ENCODE measurements at places on chromosomes 12 and 14. TPM values are rescaled to one million over a fixed set of nuclear protein-coding genes. Genes with fewer than 3 reads are reported as not detected.

DNA sequence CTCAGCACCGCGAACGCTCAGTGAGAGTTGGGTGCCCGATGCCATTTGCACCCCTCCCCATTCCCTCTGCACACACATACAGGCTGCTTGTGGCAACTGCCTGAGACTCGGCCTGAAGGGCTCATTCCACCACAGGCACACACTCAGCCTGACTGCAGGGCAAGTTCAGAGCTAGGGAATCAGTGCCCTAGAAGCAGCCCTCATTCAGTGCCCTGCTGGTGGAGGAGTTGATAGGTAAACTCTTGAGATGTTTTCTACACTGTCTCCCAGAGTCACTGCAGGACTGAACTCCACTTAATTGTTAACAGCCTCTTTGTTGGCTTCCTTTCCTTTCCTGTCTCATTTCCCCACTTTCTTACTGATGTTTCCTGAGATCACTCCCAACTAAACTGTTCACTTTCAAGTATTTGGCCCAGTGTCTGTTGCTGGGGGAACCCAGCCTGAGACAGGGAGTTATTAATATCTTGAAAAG lies 16.9 kb downstream of the PPP1R36 start:
- no peak for DNase-seq

CMTM5 gene
- total RNA-seq: 0.96 TPM

OSBPL8 gene
- 97.3 TPM for total RNA-seq

DNA sequence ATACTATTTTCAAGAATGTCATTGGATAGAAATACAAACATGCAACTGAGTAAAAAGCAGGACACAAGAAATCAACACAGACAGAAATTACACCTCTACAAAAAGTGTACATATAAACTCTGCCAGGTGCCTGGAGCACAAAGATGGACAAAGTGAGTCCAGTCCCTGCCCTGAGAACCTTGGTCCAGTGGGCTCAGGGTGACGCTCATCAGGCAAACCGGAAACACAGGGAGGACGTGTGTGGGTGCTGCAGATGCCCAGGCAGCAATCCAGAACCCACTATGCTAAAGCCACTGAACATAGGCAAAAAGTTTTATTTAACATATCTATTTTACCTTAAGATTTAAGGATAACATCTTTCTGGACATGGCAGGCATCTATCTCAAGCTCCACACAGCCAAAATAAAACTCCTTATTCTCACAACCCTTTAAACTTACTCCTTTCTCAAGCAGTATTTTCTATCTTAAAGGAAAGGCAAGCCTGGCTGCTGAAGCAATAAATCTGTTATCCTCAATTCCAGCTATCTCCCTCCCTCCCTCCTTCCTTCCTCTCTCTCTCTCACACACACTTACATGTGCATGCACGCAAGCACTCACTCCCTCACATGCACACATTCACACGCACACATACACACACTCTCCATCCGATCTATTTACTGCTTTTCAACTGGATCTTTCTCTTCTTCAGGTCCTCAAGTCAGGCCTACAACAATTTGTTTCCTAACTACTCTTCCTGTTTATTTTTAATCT lies 10.2 kb downstream of the PPP1R13B start:
- peak; percentile 28 for DNase-seq

DNA sequence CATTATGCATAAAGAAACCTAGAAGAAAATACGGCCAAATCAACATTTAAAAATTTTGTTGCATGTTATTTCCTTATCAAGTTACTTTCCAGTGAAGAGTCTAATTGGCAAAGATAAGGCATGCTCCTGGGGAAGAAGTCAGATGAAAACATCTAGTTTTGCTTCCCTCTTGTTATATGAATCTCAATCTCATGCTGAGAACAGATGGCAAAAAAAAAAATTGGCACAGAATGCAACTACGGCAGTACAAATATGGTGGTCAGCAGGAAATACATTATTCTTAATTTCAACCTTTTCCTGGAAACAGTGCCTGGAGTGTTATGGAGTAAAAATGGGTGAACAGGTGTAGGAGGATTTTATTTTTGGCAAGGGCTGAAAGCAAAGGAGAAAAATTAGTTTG lies 32.8 kb downstream of the HECTD4 start:
- no peak for DNase-seq
